ENCODE measurements at places on chromosomes 2 and 18.

GRCh38 chr18:34911661-34912384 is 129.4 kb upstream of the MAPRE2 start:
- no peak for DNase-seq

DNA sequence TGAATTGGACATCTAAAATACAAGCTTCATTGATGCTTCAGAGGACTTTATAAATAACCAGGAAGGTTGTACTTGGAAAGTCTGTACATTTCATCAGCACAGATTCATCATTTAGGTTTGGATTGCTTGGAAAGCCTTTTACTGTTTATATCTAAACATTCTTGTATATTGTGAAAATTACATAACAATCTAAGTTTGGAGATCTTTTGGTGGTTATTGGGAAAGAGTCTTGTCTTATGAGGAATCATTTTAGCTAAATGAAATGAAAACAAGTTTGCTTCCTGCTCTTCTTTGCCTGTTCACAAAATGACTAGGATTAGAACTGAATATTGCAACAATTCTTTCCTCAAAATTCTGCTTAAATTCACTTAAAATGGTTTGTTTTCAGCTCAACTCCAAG is 79.3 kb downstream of the ABI2 start:
- no peak for DNase-seq

DNA sequence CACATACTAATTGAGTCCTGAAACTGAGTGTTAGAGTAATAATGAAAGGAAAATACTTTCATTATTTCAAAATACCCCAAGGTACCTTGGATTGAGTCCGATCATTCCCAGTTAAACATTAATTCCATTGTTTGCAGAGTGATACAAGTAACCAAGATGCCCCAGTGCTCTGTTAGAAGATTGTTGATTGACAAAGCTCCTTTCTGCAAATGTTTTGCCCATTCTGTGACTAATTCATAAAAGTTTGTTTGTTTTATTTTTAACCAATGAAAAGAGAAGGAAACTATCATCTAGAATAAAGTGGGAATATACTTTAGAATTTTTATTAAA is 124.0 kb downstream of the GULP1 start:
- DNase-seq = no peak

DNA sequence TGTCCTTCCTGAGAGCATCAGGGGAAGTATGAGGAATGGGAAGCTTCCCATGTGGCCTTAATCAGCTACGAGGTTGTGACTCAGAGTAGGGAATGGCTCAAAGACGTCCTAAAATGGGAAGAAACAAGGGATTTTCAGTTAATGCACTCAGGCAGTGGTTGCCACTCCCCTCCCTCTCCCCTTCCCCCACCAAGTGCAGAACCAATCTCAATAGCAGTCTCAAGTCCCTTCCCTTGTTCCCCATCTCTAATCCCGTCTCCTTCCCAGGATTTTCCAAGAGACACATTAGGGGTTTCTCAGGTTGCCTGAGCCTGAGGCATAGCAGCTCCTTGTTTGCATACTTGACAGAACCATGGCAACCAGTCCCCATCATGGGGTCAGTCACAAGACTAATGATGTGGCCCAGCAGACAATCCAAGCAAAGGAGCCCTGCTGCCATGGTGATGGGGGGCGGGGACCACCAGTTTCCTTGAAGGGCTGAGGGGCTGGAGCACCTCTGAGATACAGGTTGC is 18.2 kb upstream of the RESP18 start:
- DNase-seq = no peak

- DNase-seq = no peak
Observed at GRCh38 chr2:168136392-168136977, 110.9 kb downstream of the STK39 start.

DNA sequence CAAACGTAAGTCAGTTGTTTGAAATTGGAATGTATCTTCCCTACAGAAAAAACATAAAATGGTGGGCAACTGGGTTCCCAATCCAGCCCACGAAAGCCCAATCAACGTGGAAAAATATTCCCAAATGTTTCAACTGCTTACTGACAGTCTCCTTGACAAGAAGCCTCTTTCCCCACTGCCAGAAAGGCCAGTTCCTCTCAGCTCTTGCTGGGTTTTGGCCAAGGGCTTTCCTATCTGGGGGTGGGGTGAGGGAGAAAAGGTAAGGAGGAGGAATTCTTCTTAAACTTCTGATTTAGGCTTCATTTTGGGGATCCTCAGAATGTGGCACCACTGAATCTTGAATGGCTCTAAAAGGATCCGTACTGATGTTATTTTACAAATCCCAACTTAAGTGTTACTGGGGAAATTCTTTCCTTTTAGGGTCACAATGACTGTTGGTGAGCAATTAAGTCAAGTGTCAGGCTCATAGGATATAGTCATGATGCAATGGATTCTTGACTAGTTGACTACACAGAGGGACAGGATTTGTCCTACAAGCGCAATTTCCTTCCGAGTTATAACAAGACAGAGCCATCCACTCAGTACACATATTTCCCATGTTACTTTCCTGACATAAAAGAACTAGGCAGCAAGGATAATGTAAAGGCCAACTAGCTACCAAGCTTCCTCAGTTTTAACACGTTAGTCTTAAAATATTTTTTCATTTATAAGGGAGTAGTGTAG is 73.6 kb downstream of the SPRED2 start:
- DNase-seq = peak; percentile 79

GRCh38 chr2:199364153-199364552 is 93.6 kb downstream of the SATB2 start:
- DNase-seq = no peak

- no peak for DNase-seq
Observed at GRCh38 chr2:64515086-64515485, 9.0 kb upstream of the AFTPH start.

GRCh38 chr18:38759457-38759856 is 1193.9 kb upstream of the CELF4 start:
- no peak for DNase-seq

GRCh38 chr18:7524786-7525185 is 42.3 kb upstream of the PTPRM start:
- no peak for DNase-seq

- DNase-seq = no peak
Observed at GRCh38 chr2:191064590-191064989, 50.6 kb upstream of the STAT1 start.

DNA sequence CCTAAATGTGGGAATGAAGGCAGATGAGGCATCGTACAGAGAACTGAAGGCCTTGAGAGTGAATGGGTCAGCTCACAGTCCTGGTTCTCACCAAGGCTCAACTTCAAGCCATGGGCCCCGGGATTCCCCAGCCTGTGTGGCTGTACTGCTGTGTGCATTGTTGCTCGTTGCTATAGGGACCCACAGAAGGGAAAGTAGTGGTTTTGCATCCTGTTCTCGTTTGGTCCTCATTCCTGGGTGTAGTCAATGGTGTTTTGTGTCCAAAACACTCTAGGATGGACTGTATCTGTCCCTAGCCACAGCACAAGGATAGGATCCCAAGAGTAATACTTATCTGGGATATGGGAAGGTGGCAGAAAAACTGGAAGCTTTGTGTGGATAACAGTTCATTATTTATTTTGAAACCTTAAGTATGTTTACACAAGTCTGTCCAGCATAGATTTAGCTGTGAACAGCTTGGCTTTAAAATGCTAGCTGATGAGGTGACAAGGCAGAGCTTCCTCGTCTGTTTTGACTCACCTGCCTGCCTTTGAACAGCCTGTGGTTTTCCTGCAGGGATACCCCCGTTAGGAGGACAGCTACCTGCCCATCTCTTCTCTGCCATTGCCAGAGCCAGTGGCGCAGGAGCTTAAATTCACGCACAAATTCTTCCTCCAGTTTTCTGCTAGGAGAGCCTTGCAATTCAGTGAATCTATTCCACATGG is 85.0 kb downstream of the WDSUB1 start:
- no peak for DNase-seq

GRCh38 chr2:218257390-218257981 is 3.3 kb upstream of the GPBAR1 start:
- no peak for DNase-seq

DNA sequence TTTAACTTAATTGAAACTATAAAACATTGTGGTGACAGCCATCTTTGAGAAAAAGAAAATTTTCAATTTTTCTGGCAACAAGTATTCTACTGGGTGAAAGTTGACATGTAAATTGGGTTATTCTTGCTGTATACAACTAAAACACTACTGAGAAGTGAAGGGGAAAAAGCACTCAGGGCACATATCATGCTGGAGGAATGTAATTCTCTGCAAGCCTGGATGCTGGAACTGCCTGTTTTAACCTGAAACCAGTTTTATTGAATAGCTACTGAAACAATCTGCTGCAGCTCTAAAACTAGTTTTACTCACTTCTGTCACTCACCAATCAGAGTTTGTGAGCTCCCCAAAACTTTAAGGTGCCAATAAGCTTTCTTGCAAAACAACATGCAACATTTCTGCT is 1136.0 kb downstream of the LRP1B start:
- DNase-seq = no peak

GRCh38 chr2:221255862-221256261 is 316.2 kb downstream of the EPHA4 start:
- no peak for DNase-seq

DNA sequence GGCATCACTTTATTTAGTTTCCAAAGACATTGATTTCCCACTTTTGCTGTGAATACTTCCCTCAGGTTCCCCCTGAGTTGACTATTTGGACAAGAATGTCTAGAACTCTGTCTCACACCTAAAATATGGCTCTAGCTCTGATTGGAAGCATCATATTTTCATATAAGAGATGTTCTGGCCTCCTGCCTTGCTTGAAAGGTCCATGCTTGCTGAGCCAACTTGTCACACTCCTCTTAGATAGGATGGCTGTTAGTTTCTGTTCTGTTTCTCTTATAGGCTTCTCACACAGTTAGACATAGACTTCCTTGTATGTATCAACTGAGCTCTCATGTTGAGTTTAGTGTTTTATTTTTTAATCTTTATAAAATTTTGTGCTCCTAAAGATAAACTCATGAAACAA is 87.1 kb downstream of the CNTNAP5 start:
- DNase-seq = no peak

- DNase-seq = no peak
Observed at GRCh38 chr2:170047331-170048065, 130.4 kb upstream of the MYO3B start.

DNA sequence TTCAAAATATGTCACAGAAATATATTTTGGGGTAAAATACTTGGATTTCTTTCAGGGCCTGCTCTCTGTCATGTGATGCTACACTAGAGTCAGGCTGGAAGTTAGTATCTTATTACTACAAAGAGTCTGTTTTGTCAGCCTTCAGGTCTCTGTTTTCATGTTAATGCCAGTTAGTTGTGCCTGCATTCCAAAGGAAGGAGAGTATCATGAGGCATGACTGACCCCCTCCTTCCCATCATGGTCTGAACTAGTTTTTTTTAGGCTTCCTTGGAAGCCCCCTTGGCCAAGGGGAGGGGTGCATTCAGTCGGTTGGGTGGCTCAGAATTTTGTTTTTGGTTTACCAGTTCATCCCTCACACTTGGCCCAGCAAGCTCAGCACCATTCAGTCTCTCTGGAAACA is 318.0 kb downstream of the ALK start:
- DNase-seq = no peak

- no peak for DNase-seq
Observed at GRCh38 chr18:1993866-1994265, 577.4 kb downstream of the METTL4 start.

DNA sequence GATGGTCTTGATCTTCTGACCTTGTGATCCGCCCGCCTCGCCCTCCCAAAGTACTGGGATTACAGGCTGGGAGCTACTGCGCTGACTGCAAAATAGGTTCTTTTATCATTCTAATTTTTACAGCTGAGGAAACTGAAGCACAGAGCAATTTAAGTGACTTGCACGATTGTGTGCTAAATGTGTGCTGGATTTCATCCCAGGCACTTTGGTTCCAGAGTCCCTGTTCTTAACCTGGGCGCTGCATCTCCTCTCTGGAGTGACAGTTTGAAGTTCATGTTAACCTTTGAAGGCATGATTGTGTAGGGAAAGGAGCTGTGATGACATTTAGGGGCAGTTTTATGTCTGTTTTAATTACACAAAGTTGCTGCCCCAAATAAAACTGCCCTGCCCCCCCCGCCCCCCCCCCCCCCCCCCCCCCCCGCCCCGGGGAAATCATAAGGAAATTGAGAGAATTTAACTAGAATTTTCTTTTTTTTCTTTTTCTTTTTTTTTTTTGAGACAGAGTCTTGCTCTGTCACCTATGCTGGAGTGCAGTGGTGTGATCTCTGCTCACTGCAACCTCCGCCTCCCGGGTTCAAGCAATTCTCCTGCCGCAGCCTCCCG is 5.6 kb downstream of the ACSL3 start:
- DNase-seq = no peak

DNA sequence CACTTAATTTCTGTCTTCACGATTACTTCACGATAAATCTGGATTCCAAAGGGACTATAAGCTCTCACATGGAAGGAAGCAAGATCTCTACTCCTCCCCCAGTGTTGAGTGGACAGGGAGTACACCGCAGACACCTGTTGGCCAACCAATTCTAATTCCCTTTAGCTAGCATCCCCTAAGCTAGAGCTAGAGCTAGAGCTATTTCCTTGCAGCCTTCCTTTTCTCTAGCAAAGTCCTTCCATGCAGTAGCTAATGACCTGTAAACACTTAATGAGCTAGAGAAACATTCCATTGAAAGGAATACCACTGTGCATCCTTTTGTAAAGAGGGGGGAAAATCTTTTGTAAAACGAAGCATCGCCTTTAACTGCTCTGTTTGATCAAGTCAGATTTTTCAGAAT is 56.5 kb downstream of the BCL11A start:
- no peak for DNase-seq

DNA sequence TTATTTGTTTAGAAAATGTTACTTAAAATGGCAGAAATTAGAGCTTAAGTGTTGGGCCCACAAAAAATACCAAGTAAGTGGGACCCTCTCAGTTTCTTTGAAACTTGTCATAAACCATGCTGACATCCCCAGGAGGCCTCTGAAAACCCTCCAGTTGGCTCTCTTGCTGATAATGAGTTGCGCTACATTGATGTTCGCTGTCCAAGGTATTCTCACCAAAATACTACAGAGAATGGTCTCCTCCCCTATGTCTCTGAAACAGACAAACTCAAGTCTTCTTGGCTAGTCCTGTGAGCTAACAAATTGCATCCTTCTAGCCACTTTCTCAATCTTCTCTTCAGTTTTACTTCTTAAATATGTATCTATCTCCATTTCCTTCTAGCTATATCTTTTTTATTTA is 669.4 kb downstream of the IRS1 start:
- no peak for DNase-seq

GRCh38 chr2:211259831-211260476 is 703.6 kb downstream of the CPS1 start:
- DNase-seq = no peak
